ENCODE measurements at places on chromosomes 12 and 14.

DNA sequence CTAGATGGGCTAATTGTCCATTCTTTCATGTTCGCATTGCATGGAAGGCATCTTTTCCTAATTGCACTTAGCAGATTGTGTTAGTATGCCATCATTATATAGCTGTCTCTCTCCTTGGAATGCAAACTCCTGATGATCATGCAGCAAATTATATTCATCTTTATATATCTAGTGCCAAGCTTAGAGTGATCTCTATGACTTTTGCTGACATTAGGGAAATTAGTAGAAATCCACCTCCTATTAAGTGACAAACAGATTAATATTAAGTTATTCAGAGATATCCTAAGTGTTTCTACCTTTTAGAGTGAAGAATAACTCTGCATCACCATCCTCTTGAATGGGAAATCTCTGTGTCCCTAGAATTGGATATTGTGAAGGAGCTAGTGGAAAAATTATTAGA lies 185.6 kb downstream of the FOXG1 start:
- no peak for DNase-seq

DNA sequence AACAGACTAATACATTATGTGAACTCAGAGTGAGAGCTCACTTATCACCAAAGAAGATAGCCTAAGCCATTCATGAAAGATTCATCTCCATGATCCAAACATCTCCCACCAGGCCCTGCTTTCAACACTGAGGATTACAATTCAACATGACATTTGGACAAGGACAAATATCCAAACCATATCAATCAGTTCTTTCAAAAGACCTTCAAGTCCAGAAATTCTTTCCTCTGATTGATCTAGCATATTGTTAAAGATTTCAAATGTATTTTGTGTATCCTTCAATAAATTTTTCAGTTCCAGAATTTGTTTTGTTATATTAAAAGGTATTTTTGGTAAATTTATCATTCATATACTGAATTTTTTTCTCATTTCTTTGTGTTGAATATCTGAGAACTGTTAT lies 1055.8 kb downstream of the SLC6A15 start:
- DNase-seq = no peak

DNA sequence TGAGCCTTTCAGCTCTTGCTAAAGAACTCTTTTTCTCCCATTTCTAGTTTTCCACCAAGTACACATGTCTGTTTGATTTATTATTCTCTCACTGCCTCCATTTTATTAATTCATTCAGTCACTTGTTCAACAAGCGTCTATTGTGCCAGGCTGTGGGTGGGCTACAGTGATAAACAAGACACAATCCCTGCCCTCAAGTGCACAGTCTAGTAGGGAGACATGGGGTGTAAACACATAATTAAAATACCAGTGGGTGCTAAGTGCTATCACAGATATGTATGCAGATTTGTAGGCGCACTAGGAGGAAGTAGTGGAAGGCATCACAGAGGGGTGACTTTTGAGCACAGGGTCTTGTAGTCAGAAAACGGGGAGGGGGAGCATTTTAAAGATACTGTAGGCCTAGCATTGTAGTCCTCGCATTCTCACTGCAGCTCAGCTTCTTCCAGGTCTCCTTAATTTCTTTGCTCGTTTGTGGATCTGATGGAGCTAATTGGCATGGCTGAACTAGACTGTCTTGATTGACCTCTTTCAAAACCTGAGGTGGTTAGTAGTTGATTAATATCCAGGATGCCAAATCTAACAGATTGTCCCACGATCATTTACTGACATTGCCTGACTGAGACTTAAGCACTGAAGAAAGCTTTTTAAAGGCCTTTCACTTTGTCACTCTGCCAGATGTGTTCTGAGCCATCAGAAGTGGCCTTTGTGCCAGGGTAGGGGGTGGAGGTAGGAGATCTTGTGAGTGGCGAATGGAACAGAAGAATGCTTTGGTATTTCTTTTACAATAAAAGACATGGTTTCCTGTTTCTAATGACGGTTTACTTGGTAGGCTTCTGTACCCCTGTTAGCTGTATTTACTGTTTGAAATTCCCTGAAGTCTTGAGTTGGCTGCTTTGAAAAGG lies 116.9 kb downstream of the DIP2B start:
- no peak for DNase-seq

GRCh38 chr14:102212356-102212755 lies 72.7 kb downstream of the WDR20 start:
- no peak for DNase-seq

DNA sequence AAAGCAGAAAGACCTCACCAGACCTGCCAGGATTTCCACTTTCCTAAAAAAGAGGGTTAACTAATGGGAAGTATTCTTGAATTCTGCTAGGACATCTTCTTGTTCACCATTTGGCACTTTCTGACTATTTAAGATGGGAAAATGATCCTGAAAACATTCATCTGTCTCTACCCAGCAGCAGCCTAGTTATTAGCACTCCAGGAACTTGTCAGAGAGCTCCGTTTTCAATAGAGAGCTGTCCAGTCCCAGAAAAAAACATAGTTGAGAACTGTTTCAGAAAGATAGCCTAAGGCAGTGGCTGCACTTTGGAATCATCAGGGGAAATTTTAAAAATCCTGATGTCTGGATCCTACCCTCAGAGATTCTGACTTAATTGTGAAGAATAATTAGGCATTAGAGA lies 22.1 kb upstream of the CEP83 start:
- no peak for DNase-seq

DNA sequence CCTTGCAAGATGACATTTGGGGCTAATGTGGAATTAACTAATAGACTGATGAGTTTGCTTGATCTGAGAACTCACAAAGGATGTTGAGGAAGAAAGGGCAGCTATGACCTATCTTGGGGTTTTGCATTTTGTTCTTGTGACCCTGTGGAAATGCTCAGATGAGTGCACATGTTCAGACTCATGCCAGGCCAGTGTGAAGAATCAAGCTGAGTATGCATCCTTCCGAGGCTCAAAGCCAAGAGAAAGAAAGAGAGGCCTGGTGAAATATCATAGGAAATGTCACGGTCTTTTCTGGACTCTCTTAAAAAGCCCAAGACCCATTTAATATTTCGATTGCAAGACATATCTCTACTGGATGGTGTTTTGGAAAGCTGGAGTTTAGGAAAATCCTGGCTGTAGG lies 96.3 kb downstream of the CACNA1C start:
- DNase-seq = no peak

DNA sequence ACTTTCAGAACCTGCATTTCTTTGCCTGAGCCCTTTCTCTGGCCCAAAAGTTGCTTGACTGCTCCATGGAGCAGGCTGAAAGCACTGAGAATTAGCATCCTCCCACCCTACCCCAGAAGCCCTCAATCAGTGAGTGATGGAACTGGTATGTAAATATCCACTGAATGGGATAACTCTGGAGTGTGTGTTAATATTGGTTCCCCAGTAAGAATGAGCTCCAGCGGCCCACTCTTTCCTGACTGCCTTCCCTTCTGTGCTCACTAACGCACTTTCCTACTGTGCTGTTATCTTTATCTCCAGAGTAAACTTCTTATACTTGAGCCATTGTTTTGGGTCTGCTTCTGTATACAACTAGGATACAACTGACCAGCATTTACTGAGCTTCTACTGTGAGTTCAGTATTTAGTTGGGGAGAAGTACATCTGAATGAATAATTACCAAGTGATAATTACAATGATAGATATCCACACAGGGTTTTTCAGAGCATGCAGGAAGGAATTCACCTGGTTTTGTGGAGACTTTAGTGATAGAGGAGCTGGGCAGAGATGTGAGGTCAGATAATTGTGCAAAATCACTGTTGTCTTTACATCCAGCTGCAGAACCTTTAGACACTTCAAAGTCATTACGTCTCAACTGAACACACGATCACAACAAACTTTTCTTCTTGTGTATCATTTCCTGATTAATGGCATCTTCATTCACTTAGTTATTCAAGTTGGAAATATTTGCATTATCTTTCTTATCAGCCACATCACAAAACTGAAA lies 149.2 kb upstream of the BTG1 start:
- DNase-seq = no peak

GRCh38 chr12:117059156-117059555 lies 40.1 kb downstream of the TESC start:
- DNase-seq = no peak

GRCh38 chr12:122298071-122298748 lies 31.9 kb upstream of the VPS33A start:
- DNase-seq = no peak

DNA sequence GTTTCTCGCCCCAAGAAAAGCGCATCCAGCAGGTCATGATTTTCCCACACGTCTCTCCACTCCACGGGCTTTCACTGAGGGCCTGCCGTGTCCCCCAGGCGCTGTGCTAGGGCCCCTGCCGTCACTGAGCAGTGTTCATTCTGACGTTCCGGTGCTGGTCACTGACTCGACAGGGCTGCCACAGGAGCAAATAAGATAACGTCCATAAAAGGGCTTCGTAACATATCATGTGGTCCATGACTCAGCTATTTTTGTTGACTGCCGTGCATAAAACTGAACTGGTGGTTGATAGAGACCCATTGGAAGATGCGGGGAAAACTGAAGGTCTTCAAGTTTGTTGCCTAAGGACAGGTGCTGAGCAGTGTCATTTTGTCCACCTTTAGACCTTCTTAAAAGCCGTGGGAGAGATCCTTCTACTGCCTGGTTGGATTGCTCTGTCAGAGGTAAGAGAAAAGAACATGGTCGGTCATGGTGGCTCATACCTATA lies 46.3 kb downstream of the ADGRD1 start:
- DNase-seq = no peak

DNA sequence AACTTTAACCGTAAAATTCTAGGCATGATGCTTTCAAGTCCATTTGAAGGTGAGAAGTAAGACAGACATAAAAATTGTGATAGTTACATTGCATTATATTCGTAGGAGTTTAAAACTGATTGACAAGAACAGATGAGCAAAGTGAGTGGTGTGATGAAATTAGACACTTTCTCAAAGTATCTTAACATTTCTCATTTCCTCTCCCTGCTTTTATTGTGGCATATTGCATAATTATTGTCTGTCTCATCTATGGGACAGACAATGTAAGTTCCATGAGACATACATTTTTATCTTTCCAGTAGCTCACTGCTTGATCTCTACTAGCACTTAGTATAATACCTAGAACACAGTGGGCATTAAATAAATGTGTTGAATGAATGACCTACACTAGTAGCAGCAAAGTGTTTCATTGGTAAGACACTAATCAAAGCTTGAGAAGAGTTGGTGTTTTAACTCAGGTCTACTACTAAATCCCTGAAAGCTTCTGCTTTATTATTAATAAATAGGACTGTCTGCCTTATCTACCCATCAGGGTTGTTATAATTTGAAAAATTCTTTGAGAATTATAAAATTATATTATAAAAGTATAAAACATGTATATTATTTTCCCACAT lies 19.0 kb downstream of the A2M start:
- DNase-seq = no peak

DNA sequence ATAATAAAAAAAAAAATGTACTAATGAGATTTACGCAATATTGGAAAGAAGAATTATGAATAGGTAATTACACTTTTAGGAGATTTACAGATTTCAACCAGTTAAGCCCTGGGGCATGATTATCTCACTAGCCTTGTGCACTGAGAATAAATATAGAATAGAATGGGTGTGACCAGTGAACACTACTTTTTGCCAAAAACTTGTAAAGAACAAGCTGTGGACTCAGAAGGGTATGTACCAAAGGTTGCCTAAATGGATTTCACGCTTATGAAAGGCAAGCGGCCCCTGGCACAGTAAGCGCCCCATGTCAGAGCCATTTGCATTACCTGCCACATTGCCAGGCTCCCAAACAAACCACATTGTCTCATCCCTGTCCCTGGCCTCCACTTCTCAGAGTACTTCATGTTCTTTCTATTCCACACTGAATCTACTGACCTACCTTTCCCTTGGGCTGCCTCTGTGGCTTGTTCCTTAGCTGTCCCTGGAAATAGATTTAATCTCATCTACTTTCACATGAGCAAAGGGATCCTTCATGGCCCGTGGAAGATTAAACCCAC lies 170.6 kb upstream of the DIO2 start:
- DNase-seq = no peak
